Colonic mucosa (tissue), 4 donors: ENCODE measurements at places on chromosomes 6 and 20.

- no peaks in the 10 kb centered on the region for H3K36me3 ChIP-seq
- DNase-seq: no peak
- no peak overlapping the region for H3K27ac ChIP-seq
- H3K4me3 ChIP-seq: no peak overlapping the region
These were observed 101.8 kb downstream of the TNFAIP3 start for GRCh38 chr6:137968901-137969300.

DNA sequence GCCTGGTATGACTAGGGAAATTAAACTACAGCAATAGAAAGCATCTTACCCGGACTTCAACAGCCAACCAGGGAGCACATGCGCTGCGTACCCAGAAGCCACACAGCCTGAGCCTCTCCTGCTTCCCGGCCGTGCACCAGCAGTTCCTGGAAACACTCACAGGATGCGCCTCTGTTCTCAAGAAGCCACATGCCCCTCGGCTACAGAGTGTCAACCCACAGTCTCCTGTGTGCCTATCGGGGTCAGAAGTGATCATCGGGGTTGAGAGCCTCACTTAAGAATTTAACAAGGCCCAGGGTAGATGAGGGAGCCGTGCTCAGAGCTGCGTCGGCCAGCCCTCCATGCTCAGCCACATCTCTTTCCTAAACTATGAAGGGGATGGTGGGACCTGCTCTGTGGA, 147.2 kb upstream of the GGTLC1 start:
- H3K36me3 ChIP-seq: no peaks in the 10 kb centered on the region
- DNase-seq: no peak
- no peaks in the 10 kb centered on the region for H3K4me1 ChIP-seq

GRCh38 chr6:166433096-166433495, 50.4 kb upstream of the MPC1 start:
- H3K27me3 ChIP-seq: no peaks in the 10 kb centered on the region
- H3K36me3 ChIP-seq: no peaks in the 10 kb centered on the region
- H3K4me1 ChIP-seq: no peaks in the 10 kb centered on the region
- H3K4me3 ChIP-seq: no peak overlapping the region
- DNase-seq: no peak

GRCh38 chr6:110654096-110654820, 161.0 kb downstream of the CDK19 start:
- H3K27me3 ChIP-seq: no peaks in the 10 kb centered on the region
- H3K36me3 ChIP-seq: no peaks in the 10 kb centered on the region
- H3K4me1 ChIP-seq: no peaks in the 10 kb centered on the region

- H3K27me3 ChIP-seq: peaks cover 35% of the 10 kb centered on the region
- H3K27ac ChIP-seq: no peak overlapping the region
These were observed 35.1 kb upstream of the BTN3A2 start for GRCh38 chr6:26329763-26330511.

DNA sequence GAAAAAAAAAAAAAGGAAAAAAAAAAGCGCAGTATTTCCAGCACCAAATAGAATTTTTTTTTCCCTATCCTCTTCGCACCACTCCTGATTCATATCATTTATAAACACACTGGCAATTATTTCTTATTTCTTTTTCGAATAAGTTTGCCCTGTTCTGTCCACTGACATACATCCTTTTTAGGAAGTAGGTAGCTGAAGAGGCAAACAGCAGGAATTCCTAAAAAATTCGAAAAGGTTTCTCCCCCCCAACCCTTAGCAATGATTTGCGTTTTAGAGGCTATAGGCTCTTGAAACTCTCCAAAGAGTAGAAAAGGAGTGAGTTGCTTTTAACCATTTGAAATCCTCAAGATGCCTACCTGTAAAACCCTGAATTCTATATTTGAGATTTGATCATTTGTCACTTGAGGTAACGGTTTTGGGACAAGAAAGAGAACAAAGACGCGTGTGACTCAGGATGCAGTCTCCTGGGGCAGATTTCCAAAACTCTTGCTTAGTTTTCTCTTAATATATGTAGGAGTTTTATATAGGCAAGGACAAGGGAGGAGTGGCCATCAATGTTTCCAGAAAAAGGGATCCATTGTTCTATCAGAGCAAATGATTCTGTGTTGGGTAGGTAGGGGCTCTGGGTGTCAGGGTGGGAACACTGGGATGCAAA, 531 bp upstream of the CCN2 start:
- peak overlapping the region; percentile 76 for H3K27ac ChIP-seq
- peak overlapping the region; percentile 57 for H3K4me3 ChIP-seq
- no peaks in the 10 kb centered on the region for H3K36me3 ChIP-seq

- H3K4me1 ChIP-seq: no peaks in the 10 kb centered on the region
- no peaks in the 10 kb centered on the region for H3K36me3 ChIP-seq
- H3K27ac ChIP-seq: peak overlapping the region; percentile 44
- H3K27me3 ChIP-seq: no peaks in the 10 kb centered on the region
- no peak overlapping the region for H3K4me3 ChIP-seq
These were observed 33.3 kb downstream of the SUN5 start for GRCh38 chr20:32970973-32971300.

GRCh38 chr6:152815230-152815872, 64.8 kb downstream of the VIP start:
- H3K27ac ChIP-seq: no peak overlapping the region
- H3K4me3 ChIP-seq: no peak overlapping the region
- no peaks in the 10 kb centered on the region for H3K27me3 ChIP-seq
- no peak for DNase-seq
- H3K36me3 ChIP-seq: no peaks in the 10 kb centered on the region
- no peaks in the 10 kb centered on the region for H3K4me1 ChIP-seq

DNA sequence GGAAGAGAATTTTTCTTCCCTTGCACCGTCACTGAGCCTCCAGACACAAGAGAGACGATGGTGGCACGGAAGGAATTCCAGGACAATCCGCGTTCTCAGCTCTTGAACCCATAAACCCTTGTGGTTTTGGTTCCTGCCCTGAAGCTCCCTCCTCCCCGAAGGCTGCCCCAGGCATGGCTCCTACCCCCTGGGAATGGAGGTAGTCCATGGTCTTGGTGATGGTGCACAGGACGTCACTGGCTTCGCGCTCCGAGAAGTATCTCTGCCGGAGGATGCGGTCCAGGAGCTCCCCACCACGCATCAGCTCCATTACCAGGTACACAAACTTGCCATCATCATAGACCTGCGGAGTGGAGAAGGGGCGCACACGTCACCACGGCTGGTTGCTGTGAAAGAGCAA, 47.5 kb upstream of the MPC1 start:
- no peak overlapping the region for H3K27ac ChIP-seq
- H3K27me3 ChIP-seq: no peaks in the 10 kb centered on the region
- no peak overlapping the region for H3K4me3 ChIP-seq
- no peaks in the 10 kb centered on the region for H3K4me1 ChIP-seq

DNA sequence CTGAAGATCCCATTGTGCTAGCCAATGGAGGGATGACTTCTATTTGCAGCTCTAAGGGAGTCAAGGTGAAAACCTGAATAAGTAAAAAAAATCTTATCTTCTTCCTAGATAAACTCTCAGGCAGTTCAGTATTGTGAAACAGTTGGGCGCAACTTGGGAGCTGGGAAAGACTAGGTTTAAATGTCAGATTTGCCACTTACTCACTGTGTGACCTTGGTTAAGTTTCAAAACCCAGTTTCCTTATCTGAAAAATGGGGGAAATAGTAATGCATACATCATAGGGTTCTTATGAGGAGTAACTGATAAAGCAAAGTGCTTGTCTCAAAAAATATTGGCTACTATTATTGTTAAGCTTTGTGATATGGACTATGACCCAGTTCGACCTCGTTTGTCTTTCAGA, 88.8 kb downstream of the CD83 start:
- H3K36me3 ChIP-seq: no peaks in the 10 kb centered on the region
- no peak for DNase-seq
- no peak overlapping the region for H3K4me3 ChIP-seq
- no peaks in the 10 kb centered on the region for H3K4me1 ChIP-seq

- H3K27ac ChIP-seq: peak overlapping the region; percentile 77
- peak overlapping the region; percentile 67 for H3K4me3 ChIP-seq
- H3K4me1 ChIP-seq: no peaks in the 10 kb centered on the region
- no peaks in the 10 kb centered on the region for H3K36me3 ChIP-seq
These were observed 570 bp upstream of the PLCB4 start for GRCh38 chr20:9068233-9068801.

DNA sequence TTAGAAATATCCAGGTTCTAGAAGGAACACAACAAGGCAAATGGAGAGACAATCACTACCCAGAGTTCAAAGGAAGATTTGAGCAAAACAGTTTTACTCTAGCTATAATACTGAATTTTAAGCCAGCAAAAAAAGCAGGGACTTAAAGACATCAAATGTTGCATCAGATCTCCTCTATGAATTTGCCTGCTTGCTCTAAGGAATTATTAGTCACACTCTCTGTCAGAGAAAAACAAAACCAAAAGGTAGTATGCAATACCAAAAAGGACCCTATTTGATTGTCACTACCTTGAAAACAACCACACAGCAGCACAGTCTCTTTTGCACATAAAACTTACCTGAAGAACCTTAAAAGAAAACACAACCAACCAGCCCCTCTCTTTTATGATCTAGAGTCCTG, 46.3 kb downstream of the BTBD9 start:
- H3K27me3 ChIP-seq: no peaks in the 10 kb centered on the region
- H3K36me3 ChIP-seq: no peaks in the 10 kb centered on the region
- H3K4me3 ChIP-seq: no peak overlapping the region
- H3K4me1 ChIP-seq: no peaks in the 10 kb centered on the region
- H3K27ac ChIP-seq: no peak overlapping the region
- DNase-seq: no peak

DNA sequence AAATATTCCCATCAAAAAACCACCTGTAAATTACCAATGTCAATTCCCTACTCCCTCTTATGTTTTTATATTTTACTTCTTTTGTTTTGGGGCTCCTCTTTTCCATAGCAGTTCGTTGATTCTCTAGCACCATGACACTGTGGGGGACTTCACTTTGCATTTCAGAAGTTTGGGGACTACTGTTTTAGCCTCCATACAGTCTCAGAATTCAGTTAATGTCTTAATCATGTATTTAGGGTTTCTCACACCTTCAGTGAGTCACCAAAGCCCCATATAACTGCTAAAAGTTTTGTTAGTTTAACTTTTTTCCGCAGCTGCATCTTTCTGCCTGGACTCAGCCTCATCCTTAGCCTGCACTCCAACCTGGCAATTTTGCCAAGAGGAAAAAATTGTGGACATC, 20.7 kb upstream of the AIG1 start:
- no peak for DNase-seq
- no peak overlapping the region for H3K4me3 ChIP-seq
- H3K36me3 ChIP-seq: no peaks in the 10 kb centered on the region
- no peaks in the 10 kb centered on the region for H3K4me1 ChIP-seq
- no peak overlapping the region for H3K27ac ChIP-seq

DNA sequence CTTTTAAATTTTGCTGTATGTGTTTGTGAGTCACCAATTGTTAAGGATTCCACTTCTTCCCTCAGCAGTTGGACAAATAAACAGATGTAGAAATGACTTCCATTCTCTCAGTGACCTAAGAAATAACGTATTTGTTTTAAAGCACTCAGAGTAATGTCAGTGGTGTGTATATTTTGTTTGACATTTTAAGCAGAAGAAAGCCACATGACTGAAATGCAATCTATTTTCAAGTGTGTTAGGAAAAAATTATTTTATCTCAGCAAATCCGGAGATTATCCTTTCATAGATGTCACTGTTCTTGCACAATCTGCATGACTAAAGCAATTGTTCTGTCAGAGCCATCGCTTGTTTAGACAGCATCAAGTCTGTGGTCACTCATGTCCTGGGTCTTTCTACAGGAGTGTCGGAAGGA, 77.1 kb downstream of the JAG1 start:
- H3K4me1 ChIP-seq: no peaks in the 10 kb centered on the region
- H3K27ac ChIP-seq: no peak overlapping the region
- no peaks in the 10 kb centered on the region for H3K36me3 ChIP-seq
- no peak for DNase-seq

- H3K27ac ChIP-seq: no peak overlapping the region
- H3K4me3 ChIP-seq: no peak overlapping the region
- no peak for DNase-seq
- H3K36me3 ChIP-seq: no peaks in the 10 kb centered on the region
- no peaks in the 10 kb centered on the region for H3K4me1 ChIP-seq
- no peaks in the 10 kb centered on the region for H3K27me3 ChIP-seq
These were observed 49.0 kb downstream of the AFG1L start for GRCh38 chr6:108343894-108344293.

DNA sequence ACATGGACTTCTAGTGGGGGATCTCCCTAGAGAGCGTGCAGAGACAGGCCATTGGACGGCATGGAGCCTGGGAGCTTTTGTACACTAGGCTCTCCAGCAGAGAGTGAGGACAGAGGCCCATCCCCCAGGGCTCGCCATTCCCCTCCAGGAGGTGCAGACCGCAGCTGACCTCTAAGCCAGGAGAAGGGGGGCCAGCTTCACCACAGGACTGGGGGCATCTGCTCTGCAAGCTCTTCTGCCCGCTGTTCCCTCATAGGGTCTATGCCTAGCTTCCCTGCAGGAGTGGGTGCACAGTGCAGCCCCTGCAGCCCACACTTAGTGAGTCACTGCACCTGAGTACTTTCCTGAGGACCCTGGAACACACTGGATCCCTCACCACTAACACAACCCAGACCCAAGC, 94.4 kb downstream of the FHL5 start:
- no peaks in the 10 kb centered on the region for H3K4me1 ChIP-seq
- no peaks in the 10 kb centered on the region for H3K27me3 ChIP-seq
- no peak overlapping the region for H3K4me3 ChIP-seq
- H3K27ac ChIP-seq: no peak overlapping the region
